ENCODE measurements at places on chromosomes 5 and 9.
A peak's percentile ranks its signal among the peaks of the same experiment; 100 is the strongest.

DNA sequence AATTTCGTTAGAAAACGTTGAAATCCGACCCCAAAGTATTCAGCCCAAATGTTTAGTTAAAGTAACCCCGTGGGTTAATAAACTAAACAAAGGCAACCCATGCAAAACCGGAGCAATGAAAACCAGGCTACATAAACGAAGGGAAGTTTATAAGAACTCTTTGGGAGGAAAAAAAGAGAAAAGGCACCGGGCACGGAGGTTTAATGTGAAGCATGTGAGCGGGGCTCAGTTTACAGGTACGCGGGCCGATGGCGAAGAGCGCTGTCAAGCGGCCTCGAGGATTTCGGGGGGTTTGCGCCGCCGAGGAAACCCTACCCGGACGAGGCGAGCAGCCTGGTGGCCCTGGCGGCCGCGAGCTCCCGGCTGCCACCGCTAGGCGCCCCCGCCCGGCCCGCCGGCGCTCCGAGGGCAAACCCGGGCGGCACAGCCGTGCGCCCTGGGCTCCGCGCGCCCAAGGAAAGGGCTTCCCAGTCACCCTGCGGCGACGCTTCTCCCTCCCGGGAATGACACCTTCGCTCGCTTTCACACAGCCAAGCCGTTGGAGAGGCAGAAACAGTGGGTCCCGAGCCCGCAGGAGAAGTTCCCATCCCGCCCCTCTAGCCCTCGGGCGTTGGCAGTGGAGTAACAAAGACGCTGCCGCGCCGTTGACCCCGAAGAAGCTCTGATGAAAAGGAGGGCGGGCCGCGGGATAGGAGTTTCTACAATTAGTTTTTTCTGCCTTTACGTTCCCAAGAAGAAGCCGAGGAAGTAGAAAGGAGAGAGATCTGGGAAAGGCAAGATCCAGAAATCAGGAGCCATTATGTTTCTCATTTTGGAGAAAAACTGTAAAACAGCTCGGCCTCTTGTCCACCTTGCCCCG is 126.0 kb downstream of the TMEM174 start:
- DNase-seq, result peak; percentile 29

DNA sequence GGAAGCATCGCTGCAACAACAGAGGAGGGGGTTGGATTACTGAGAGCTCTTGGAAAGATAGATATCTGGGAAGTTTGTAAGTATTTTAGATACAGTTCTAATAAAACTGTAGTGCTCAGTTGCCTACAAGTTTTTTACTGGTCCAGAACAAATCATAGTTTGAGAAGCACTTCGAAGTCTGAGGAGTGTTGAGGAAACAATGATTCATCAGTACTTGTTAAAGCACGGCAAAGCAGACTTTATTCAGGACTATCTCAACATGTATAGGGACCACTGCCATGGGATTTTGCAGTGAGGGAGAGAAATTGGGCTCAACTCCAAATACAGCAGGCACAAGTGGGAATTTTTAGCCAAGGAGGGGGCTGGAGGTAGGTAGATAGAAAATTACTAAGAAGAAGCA is 25.3 kb upstream of the RECK start:
- DNase-seq, result no peak

GRCh38 chr9:127058645-127059021 is 63.8 kb downstream of the ANGPTL2 start:
- DNase-seq, result no peak

DNA sequence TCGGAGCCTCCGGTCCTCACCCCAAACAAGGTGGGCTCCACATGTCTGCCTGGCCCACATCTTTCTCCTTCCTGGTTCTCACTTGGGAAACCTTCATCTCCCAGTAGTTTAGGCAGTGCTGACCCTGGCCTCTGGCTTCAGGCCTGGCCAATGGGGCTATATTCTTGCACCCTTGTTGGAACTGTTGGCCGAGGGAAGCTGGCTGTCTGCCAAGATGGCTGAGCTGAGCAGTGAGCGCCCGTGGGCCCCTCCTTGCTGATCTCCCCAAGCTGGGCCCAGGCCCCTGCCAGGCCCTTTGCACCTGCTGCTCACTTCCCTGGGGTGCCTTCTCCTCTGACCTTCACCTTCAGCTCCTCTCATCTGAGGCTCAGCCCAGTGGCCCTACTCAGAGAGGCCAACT is 31.3 kb downstream of the TSPAN17 start:
- DNase-seq, result no peak

GRCh38 chr5:60339691-60340201 is 360.2 kb downstream of the DEPDC1B start:
- DNase-seq, result no peak

DNA sequence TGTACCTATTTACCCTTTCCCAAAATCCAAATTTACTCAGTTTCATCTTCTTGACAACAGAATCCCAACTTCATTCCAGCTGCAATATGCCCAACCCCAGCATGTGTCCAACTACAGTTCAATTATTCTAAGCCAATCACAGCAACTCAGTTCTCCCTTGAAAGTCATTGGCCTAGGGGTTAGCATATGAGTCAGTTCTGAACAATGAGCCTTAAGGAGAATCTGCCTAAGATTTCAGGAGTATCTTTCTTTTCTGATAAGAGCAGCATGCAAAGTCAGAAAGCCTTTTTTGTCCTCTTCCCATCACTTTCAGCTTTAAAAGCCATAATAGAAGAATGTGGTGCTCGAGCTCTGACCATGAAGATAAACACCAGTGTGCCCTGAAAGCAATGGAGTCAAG is 44.4 kb upstream of the RASGRF2 start:
- no peak for DNase-seq

GRCh38 chr9:5554254-5554653 is 43.9 kb downstream of the PDCD1LG2 start:
- DNase-seq, result no peak

DNA sequence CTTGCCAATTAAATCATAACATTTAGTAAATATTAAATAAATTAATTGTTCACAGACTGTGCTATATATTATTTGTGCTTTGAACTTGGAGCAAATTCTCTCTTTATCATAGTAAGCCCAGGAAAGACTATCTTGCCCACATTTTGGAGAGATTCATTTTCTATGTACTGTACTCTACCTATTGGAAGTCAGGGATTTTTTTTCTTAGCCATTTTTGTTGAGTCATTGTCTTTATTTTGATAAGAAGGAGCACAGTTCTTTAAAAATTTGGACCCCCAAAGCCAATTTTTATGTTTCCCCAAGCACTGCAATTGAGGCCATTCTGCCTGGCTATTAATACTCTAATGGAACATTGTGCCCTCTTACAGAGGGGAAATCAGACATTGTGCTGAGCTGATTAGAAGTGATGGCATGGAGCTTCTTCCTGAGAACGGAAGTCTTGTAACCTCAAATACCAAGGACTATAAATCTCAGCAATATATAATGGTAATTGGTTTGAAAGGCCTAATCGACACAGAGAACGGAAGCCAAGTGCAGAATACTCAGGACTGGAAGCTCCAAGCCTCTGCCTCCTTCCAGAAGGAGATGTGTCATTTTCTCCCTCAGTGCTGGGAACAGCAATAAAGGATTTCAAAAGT is 188.8 kb upstream of the PAPPA start:
- no peak for DNase-seq

- peak; percentile 70 for DNase-seq
Measured at GRCh38 chr5:169637085-169637548, at the start of gene DOCK2. DOCK2 (plus strand) TSS chr5:169637275; CDS start chr5:169637327, 52 bp downstream.

DNA sequence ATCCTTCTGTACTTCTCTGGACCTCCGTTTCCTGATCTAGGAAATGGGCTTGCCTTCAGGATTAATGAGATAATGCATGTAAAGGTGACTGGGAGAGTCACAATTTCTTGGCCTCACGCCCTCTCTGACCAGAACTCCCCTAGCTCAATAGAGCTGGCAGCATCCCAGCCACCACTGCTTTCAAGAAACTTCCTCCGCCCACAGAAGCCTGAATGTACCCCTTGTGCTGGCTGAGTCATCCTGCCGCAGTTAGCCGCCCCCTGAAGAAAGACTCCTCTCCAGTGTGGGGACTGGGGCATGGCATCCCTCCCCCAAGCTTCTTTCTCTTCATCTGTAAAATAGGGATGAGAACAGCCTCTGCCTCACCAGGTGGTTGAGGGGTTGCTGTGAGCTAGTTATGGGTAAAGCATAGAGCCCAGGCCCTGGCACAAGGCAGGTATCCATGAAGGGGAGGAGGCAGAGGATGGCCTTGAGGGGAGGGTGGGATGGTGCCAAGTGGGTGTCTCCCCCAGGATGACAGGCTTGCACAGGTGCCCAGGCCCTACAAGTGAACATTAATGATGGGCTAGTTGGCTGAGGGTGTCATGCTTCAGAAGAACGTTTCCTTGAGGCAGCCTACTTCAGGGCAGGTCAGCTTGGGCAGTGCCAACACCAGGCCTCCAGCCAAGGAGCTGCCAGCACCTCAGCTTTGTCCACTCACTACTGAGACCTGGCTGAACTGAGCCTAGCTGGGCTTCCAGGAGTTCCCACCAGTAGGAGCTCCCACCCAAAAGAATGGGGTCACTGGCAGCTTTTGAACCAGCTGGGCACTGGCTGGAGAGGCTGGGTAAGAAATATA is 3.4 kb downstream of the PDLIM4 start:
- peak; percentile 63 for DNase-seq

DNA sequence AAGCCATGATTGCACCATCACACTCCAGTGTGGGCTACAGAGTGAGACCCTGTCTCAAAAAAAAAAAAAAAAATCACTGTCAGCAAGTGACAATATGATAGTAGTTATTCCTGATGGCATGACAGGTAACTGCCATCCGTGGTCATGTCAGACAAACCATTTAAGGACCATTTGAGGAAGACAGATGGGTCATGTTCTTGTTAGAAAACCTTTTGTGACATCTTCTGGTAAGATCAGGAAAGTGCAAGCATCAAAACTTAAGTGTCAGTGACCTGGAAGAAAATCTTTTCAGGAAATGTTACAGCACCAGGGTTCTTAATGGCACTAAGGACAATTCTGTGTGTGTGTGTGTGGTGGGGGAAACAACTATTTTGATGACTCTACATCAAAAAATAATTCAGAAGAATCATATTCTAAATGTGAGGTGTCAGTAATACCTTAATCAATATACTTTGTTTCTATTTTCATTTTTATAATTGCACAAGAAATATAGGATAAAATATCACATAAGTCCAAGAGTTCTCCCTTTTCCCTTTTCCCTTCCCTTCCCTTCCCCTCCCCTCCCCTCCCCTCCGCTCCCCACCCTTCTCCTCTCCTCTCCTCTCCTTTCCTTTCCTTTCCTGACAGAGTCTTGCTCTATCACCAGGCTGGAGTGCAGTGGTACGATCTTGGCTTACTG is 17.8 kb downstream of the SLC38A9 start:
- DNase-seq, result no peak

DNA sequence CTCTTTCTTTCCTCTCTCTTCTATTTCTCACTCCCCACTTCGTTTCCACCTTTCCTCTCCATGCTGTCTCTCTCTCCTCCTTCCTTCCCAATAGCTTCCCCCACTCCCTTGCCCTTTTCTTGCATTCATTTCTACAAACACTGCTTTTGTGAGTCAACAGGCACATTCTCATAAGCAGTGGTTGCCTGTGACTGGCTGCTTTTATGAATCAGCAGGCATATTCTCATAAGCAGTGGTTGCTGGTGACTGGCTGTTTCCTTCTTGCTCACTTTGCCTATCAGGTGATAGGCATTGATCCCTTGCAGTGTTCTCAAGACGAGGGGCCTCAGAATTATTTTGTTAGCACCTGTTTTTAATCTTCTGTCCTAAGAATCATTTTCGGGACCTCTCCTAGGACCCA is 116.1 kb upstream of the ACTBL2 start:
- no peak for DNase-seq

DNA sequence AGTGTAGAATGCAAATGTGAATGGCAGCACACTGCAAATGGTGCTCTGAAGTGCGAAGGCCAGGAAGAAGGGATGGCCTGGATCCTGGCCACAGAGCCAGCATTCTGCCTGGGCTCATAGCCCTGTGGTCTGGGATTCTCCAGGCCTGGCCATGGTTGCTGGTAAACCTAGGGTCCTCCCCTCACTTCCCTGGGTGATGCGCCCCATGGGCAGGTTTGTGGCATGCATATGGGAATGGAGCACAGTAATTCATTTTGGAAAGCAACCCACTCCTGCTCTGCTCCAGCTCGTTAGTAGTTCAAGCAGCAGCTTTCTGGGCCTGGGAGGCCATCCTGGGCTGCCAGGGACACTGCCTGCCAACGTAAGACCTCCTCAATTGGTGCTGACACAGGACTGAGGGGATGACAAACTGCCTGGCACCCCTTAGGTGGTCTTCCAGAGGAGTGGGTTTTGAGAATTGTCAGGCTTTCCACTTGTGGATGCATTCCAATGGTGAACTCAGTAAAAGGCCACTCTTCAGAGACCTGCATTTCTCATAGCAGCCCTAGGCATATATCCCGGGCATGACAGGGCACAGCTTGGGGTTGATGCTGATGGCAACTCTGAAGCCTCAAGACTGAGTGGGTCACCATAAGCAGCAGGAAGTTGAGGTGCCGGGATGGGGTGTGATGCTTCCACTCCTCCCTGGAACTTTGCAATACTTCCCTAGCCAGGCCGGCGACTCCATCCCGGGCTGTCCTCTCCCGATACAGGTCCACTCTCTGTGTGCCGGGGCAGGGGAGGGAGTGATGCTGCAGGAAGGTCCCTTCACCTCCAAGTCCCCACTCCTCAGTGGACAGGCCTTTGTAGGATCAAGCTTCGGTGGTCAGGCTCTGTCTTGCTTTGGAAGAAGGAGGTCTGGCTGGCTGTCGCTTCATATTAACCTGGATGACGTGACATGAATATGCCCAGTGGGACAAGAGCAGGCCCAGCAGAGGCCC is 1.2 kb upstream of the SLC25A48 start:
- no peak for DNase-seq

GRCh38 chr5:76386360-76386759 is 16.7 kb upstream of the IQGAP2 start:
- DNase-seq, result no peak

GRCh38 chr5:33657804-33658440 is 217.2 kb downstream of the TARS1 start:
- no peak for DNase-seq

- DNase-seq, result no peak
Measured at GRCh38 chr5:40939753-40940152, 30.5 kb downstream of the C7 start.

GRCh38 chr9:137242269-137243203 is 1.4 kb downstream of the TUBB4B start:
- no peak for DNase-seq

- no peak for DNase-seq
Measured at GRCh38 chr5:14830210-14831005, 41.2 kb downstream of the ANKH start.

DNA sequence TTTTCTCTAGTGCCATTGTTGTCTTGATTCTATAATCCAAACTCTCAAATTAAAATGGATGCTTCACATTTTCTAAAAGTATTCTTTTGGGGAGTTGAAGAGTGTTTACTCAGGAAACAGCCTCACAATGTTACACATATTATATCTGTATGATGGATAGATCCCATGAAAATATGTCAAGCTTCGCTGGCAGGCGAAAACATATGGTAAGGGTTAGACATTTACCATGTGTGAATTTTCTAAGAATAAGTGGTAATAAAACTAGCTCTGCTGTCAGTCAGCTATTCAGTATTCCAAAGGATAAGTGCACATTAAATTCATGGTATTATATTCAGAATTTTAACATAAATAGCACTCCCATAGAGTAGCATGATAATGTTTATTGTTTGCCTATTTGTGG is 13.3 kb upstream of the ADCY2 start:
- DNase-seq, result no peak

- DNase-seq, result no peak
Measured at GRCh38 chr9:126496781-126497659, 116.7 kb upstream of the LMX1B start.

GRCh38 chr9:122084026-122084675 is 9.0 kb downstream of the TTLL11 start:
- DNase-seq, result no peak
